ENCODE measurements at places on chromosomes 4 and X.

- no peak for DNase-seq
Observed at GRCh38 chr4:32645653-32646052, 1925.5 kb downstream of the PCDH7 start.

DNA sequence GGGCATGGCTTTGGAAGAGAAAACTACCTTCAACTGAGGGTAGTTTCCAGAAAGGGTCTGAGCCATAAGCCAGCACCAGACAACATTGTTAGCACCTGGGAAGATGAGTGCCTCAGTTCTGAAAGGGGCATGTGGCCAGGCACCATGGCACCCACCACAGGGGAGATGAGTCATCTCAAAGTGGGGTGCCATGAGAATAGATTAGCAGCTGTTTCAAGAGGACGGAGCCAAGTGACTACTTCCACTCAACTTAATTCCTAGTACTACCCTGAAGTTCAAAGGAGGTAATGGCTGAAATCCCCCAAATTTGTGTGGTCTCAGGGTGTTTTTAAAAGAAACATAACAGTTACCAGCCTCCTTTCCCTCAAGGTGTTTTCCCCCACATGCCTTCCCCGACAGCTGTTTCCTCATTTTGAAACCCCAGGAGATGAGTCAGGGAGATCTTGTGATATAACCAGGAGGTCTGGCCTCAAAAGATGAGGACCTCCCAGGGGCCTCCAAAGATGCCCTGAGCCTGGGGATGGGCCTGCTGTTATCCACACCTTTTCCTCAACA, 27.8 kb upstream of the FTHL17 start:
- peak; percentile 19 for DNase-seq

DNA sequence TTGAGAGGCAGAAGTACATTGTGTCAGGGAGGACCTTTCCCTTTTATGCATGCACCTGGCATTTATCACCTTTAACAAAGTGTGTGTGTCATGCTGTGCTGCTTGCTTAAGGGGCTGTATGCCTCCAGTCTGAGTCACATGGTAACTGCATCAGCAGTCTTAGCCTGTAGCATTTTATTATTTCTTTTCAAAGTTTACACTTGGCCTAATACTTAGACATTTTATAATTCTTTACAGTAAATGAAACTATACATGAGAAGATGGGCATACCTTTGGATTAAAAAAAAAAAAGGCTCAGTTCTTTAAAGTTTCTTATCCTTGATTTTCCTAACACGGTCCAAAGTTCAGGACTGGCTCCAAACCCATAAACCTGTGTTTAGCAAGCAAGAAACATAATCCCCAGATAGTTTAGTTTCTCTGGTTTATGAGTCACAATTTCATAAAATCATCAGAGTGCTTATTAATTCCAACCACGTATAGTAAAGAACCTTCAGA, 14.6 kb downstream of the NPNT start:
- DNase-seq: no peak

DNA sequence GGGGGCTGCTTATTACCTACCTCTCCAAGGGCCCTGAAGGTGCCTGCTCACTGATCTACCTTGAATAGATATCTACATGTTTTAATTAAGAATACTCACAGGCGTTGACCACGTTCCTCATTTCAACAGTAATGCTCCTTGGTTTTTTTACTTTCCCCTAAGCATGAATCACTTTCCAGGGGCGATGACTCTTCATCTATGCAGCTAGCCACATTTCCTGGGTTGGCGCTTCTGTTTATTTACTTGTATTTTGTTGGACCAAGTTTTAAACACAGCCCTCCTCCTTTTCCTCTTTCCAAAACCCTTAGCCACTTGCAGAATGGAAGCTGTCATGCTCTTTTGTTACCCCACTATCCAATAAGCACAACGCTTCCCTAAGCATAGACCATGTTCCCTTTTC, 50.8 kb downstream of the CBLL2 start:
- no peak for DNase-seq

- no peak for DNase-seq
Observed at GRCh38 chrX:120305531-120306141, 5.6 kb downstream of the TMEM255A start.

DNA sequence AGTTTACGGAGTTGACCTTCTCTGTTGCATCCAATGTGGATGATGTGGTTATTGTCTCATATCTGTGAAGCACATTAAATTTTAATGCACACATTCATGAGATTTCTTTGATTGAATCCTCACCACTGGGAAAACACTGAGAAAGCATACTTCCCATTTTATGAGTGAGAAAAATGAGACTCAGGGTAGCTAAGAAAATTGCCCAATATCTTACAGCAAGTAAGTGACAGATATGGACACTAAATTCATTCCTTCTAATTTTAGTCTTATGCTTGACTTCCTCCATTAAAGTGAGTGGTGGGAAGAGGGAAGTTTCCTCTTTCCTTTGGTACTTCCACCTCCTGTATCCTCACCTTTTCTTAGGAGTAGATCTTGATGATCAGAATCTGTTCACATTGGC, 504.8 kb upstream of the BOD1L1 start:
- DNase-seq: no peak

- DNase-seq: no peak
Observed at GRCh38 chr4:159193046-159193620, 90.3 kb downstream of the RAPGEF2 start.

- no peak for DNase-seq
Observed at GRCh38 chr4:108828620-108829019, 65.8 kb upstream of the ETNPPL start.

Data from B cell (primary cell).